Motor neuron (in vitro differentiated cells): ENCODE measurements at places on chromosomes 1 and 21. TPM values are rescaled to one million over a fixed set of nuclear protein-coding genes. Genes with fewer than 3 reads are reported as not detected.

Gene PKP1
- 1.6 and 1.7 TPM in 2 replicates for total RNA-seq

DNA sequence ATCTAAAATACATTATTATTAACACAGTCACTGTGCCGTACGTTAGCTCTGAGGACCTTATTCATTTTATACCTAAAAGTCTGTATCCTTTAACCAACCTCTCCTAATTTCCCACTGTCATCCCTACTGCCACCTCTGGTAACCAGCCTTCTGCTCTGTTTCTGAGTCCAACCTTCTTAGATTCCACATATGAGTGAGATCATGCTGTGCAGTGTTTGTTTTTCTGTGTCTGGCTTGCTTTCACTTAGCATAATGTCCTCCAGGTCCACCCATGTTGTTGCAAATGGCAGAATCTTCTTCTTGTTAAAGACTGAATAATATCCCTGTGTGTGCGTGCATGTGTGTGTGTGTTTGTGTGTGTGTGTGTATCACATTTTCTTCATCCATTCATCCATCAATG lies 64.2 kb downstream of the ETS2 start:
- peak; percentile 100 for ATAC-seq

- no peak for ATAC-seq
Measured at GRCh38 chr1:89882348-89883029, 61.7 kb downstream of the LRRC8D start.

Gene ARHGEF19
- total RNA-seq = 5.3 and 5.7 TPM in 2 replicates

- ATAC-seq = no peak
Measured at GRCh38 chr1:112888630-112889029, 67.4 kb downstream of the SLC16A1 start.

Gene GLIS1
- 0.31 and 0.32 TPM in 2 replicates for total RNA-seq
